ENCODE measurements at places on chromosomes 6 and 20. TPM values are rescaled to one million over a fixed set of nuclear protein-coding genes. Genes with fewer than 3 reads are reported as not detected.

- no peaks in the 10 kb centered on the region for H3K36me3 ChIP-seq
- no peaks in the 10 kb centered on the region for H3K27me3 ChIP-seq
- peaks cover 14% of the 10 kb centered on the region for H3K4me1 ChIP-seq
- H3K4me3 ChIP-seq, result no peak overlapping the region
- H3K27ac ChIP-seq, result peak overlapping the region; percentile 59
- DNase-seq, result peak; percentile 79
Observed at GRCh38 chr20:2386516-2387179, 5.9 kb downstream of the TGM6 start.

GRCh38 chr6:48990739-48991138 lies 472.3 kb downstream of the MMUT start:
- no peak overlapping the region for H3K4me3 ChIP-seq
- H3K27me3 ChIP-seq, result no peaks in the 10 kb centered on the region
- no peaks in the 10 kb centered on the region for H3K36me3 ChIP-seq

DNA sequence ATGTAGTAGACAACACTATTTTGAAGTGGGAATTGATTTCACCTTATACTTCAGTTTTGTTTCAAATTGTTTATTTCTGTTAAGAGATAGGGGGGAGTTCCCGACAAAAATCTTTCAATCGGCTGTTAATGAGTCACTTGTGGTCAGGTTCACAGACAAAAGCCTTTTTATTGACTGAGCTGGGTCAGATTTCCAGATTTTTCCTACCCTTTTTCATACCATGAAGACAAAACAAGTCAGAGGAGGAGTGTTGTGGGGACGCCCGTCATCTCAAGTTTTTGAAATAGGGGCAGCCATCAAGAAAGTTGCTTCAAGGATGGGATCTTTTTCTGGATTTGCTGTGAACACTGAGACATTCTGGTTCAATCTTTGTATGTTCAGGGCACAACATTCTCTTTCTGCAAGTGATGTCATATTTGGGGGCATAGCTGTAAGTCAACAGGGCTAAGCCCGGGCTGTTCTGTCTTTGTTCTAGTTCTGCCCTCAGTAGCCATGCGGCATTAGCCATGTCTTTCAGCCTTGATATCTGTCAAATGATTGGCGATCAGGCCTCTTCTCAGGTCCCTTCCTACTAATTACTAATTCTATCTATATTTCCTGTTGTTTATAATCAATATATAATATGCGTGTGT lies 496.0 kb upstream of the MARCKS start:
- peak; percentile 97 for DNase-seq
- H3K4me3 ChIP-seq, result no peak overlapping the region
- H3K4me1 ChIP-seq, result peaks cover 48% of the 10 kb centered on the region
- peak overlapping the region; percentile 96 for H3K27ac ChIP-seq

GRCh38 chr6:157032923-157033322 lies 255.7 kb downstream of the ARID1B start:
- no peak for DNase-seq
- no peaks in the 10 kb centered on the region for H3K4me1 ChIP-seq

DNA sequence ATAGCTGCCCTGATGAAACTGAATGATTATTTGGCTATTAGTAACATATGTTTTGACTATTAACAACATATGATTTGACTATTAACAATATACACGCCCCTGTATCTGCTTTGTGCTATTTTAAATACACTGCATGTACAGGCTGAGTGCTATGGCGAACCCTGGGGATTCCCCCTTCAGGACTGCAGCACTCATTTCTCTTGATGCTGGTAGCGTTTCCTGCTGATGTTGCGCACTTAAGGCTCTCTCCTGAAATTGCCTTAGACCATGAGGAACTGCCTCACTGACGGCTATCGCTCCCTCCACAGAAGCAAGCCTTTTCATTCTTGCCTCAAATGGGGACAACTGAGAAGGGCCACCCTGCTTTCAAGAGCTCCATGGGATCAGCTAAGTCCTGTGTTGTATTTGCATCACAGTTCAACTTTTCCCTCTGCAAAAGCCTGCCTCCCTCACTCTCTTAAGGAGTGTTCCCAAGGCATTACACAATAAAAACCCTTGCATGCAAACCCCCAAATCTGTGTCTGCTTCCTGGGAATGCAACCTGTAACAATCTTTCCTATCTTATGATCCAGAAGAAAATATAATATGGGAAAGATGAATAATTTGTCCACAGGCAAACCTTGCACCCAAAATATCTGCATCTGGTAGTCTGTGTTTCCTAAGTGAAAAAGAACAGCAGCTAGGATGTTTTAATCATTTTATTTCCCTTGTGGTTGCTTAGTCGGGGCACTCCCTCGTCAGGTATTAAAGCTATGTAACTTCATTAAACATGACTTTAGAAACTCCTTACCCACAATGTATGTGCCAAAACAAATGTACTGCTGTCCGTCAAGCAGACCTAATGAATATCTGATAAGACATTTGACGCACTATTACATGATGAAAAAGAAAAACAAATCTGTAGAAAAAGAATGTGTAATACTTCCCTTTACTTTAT lies 456.4 kb downstream of the COL12A1 start:
- H3K4me1 ChIP-seq, result peaks cover 5% of the 10 kb centered on the region
- H3K4me3 ChIP-seq, result no peak overlapping the region
- DNase-seq, result peak; percentile 87
- H3K27me3 ChIP-seq, result no peaks in the 10 kb centered on the region
- H3K27ac ChIP-seq, result peak overlapping the region; percentile 13

- no peaks in the 10 kb centered on the region for H3K27me3 ChIP-seq
- H3K27ac ChIP-seq, result no peak overlapping the region
- no peaks in the 10 kb centered on the region for H3K4me1 ChIP-seq
- H3K36me3 ChIP-seq, result no peaks in the 10 kb centered on the region
- no peak overlapping the region for H3K4me3 ChIP-seq
Observed at GRCh38 chr6:105001063-105001462, 44.2 kb downstream of the LIN28B start.

Gene HLA-B
- 2,082 TPM for total RNA-seq

- no peak overlapping the region for H3K27ac ChIP-seq
- DNase-seq, result no peak
- H3K4me3 ChIP-seq, result no peak overlapping the region
- H3K4me1 ChIP-seq, result peaks cover 15% of the 10 kb centered on the region
- H3K27me3 ChIP-seq, result no peaks in the 10 kb centered on the region
Observed at GRCh38 chr6:5130135-5130866, 45.2 kb downstream of the PPP1R3G start.

- H3K4me1 ChIP-seq, result no peaks in the 10 kb centered on the region
- no peak for DNase-seq
- no peaks in the 10 kb centered on the region for H3K36me3 ChIP-seq
Observed at GRCh38 chr6:8392569-8392968, 42.8 kb downstream of the SLC35B3 start.

- H3K27ac ChIP-seq, result no peak overlapping the region
- no peaks in the 10 kb centered on the region for H3K4me1 ChIP-seq
- H3K27me3 ChIP-seq, result no peaks in the 10 kb centered on the region
- peaks cover 23% of the 10 kb centered on the region for H3K36me3 ChIP-seq
- H3K4me3 ChIP-seq, result no peak overlapping the region
- no peak for DNase-seq
Observed at GRCh38 chr6:149385998-149386646, 13.9 kb upstream of the SUMO4 start.

Gene ANGPT4
- 0.12 TPM for total RNA-seq

DNA sequence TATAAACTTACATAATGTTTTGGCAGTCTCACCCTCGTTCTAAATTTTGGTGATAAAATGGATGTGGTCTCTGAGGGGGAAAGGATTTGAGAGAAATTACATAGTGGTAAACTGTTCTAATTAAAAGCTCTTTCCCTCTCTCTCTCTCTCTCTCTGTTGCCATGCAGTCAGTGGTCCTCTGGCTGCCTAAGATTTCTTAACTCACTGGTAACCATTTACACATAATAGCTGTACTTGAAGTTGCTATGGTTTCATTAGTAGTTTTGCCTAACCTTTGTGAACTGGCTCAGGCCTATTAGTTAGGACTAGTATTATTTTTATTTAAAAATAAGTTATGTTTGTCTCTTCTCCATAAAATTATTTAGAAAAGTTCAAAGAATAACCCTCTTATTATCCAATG lies 42.0 kb downstream of the MAPK14 start:
- H3K4me3 ChIP-seq, result no peak overlapping the region
- no peak for DNase-seq
- H3K27ac ChIP-seq, result no peak overlapping the region
- no peaks in the 10 kb centered on the region for H3K27me3 ChIP-seq
- peaks cover 3% of the 10 kb centered on the region for H3K4me1 ChIP-seq

DNA sequence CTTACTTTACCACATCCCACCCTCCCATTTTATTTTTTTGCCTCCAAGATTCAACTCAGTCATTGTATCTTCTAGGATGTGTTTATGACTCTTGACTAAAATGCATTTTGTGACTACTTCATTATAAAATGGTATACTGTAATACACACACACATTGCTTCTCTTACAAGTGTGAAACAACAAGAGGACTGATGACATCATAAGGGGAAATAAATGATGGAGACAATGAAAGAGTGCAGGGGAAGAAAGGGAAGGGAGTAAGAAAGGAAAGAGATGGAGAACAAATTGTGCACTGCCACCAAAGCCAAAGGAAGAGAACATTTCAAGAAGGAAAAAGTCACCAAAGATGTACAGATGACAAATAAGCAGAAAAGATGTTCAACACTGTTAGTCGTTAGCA lies 102.6 kb downstream of the CD164 start:
- H3K36me3 ChIP-seq, result no peaks in the 10 kb centered on the region
- no peak for DNase-seq
- H3K27me3 ChIP-seq, result peaks cover 3% of the 10 kb centered on the region
- no peak overlapping the region for H3K27ac ChIP-seq
- no peak overlapping the region for H3K4me3 ChIP-seq
- H3K4me1 ChIP-seq, result no peaks in the 10 kb centered on the region

GRCh38 chr6:114747995-114748625 lies 405.3 kb upstream of the HS3ST5 start:
- DNase-seq, result peak; percentile 42
- peak overlapping the region; percentile 43 for H3K27ac ChIP-seq
- no peaks in the 10 kb centered on the region for H3K4me1 ChIP-seq
- H3K4me3 ChIP-seq, result no peak overlapping the region
- H3K36me3 ChIP-seq, result no peaks in the 10 kb centered on the region

- no peak for DNase-seq
- no peak overlapping the region for H3K4me3 ChIP-seq
- no peaks in the 10 kb centered on the region for H3K27me3 ChIP-seq
- H3K36me3 ChIP-seq, result no peaks in the 10 kb centered on the region
Observed at GRCh38 chr6:106764353-106764980, 135.1 kb downstream of the QRSL1 start.

- no peak overlapping the region for H3K4me3 ChIP-seq
- no peak for DNase-seq
- H3K4me1 ChIP-seq, result peaks cover 4% of the 10 kb centered on the region
Observed at GRCh38 chr6:53752440-53752839, 42.4 kb upstream of the LRRC1 start.

DNA sequence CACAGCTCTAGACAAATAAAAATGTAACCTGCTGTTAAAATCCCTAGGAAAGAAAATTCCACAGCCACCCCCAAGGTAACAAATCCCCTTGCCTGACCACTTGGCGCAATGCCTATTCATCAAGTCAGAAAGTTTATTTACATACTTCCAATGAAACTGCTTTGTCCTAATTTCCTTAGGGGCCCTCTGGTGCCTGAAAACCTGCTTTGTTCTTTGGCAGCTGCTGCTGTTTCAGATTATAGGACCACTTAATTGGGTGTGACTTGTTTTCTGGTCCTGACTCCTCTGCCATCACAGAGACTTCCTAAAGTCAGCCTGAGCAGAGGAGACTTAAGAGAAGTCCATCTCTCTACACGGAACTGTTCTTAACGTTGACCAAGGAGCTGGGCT lies 323.6 kb downstream of the UBE3D start:
- DNase-seq, result no peak
- H3K4me3 ChIP-seq, result no peak overlapping the region
- H3K27ac ChIP-seq, result no peak overlapping the region
- H3K36me3 ChIP-seq, result no peaks in the 10 kb centered on the region
- peaks cover 3% of the 10 kb centered on the region for H3K27me3 ChIP-seq
- H3K4me1 ChIP-seq, result no peaks in the 10 kb centered on the region

Gene ZBTB24
- total RNA-seq, result 8.4 TPM

DNA sequence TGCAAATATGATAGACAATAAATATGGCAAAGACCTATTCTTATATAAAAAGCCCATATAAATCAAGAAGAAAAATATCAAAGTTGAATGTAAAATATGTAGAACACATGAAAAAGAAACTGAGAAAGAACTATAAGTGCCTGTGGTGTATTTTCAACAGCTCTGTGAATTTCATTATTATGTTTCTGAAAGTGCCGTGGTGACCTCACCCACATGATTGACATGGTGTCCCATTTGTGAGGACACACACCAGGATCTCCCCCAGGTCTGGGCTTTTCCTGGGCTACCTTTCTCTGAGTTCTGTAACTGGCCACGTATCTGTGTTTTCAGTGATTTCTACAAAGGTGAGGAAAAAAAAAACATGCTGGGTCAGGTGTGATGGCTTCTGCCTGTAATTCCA lies 86.7 kb downstream of the BMP6 start:
- no peak for DNase-seq
- no peaks in the 10 kb centered on the region for H3K36me3 ChIP-seq
- no peak overlapping the region for H3K4me3 ChIP-seq
- no peaks in the 10 kb centered on the region for H3K4me1 ChIP-seq
- no peak overlapping the region for H3K27ac ChIP-seq

DNA sequence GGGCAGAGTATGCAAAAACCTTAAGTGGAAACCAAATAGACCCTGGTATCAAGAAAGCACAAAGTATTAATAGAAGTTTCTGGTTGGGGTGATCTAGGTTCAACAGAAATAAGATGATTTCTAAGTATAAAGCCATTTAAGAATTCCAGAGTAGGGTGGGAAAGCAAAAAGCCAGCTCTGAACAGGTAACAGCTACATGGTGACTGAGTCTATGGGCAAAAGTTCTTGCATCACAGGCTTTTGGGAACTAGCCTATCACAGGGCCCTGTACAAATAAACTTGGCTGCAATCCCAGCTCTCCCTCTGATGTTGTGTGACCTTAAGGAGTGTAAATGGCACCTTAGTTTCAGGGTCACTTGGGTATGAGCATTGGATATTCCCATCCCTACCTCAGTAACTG lies 5.5 kb downstream of the TCF19 start:
- H3K4me3 ChIP-seq, result no peak overlapping the region
- H3K27ac ChIP-seq, result no peak overlapping the region
- no peaks in the 10 kb centered on the region for H3K36me3 ChIP-seq
- peaks cover 8% of the 10 kb centered on the region for H3K4me1 ChIP-seq
- H3K27me3 ChIP-seq, result no peaks in the 10 kb centered on the region

GRCh38 chr6:81309811-81310210 lies 442.7 kb downstream of the TENT5A start:
- peaks cover under 1% of the 10 kb centered on the region for H3K4me1 ChIP-seq
- H3K27ac ChIP-seq, result no peak overlapping the region
- H3K27me3 ChIP-seq, result no peaks in the 10 kb centered on the region
- H3K36me3 ChIP-seq, result no peaks in the 10 kb centered on the region

- H3K4me1 ChIP-seq, result peaks cover 11% of the 10 kb centered on the region
- DNase-seq, result peak; percentile 97
- H3K27ac ChIP-seq, result peak overlapping the region; percentile 82
- no peak overlapping the region for H3K4me3 ChIP-seq
Observed at GRCh38 chr6:10441004-10441654, 26.3 kb upstream of the TFAP2A start.

GRCh38 chr6:90369651-90370050 lies 73.0 kb upstream of the BACH2 start:
- H3K27me3 ChIP-seq, result peaks cover 4% of the 10 kb centered on the region
- peaks cover 14% of the 10 kb centered on the region for H3K4me1 ChIP-seq
- H3K27ac ChIP-seq, result peak overlapping the region; percentile 97

All from astrocyte (in vitro differentiated cells and primary cell).